Stimulated activated CD4-positive, alpha-beta T cell treated with anti-CD3 and anti-CD28 coated beads, TNF-alpha, amount 100 ng/mL, for 1 hour (primary cell): ENCODE measurements at places on chromosomes 1 and 21.

GRCh38 chr1:156493154-156493631 lies 7.4 kb downstream of the MEF2D start:
- no peak for DNase-seq

DNA sequence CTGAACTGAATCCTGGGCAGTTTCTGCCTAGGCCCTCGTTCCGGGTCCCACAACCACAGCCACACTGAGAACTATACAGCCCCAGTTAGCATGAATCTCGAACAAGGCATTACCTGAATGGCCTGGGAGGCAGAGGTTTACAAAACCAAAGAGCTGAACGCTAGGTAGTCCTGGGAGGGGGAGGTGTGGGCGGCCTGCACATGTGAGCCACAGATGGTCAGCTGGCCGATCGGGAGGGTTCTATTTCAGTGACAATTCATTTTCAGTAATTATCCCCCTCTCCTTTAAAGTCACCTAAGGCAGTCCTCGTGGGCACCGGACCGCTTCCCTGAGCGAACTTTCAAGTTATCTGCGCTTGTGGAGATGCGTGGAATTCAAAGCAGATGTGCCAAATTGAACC lies 111.9 kb downstream of the GLIS1 start:
- no peak for DNase-seq

- no peak for DNase-seq
Measured at GRCh38 chr1:111565968-111566367, 53.6 kb upstream of the RAP1A start.

DNA sequence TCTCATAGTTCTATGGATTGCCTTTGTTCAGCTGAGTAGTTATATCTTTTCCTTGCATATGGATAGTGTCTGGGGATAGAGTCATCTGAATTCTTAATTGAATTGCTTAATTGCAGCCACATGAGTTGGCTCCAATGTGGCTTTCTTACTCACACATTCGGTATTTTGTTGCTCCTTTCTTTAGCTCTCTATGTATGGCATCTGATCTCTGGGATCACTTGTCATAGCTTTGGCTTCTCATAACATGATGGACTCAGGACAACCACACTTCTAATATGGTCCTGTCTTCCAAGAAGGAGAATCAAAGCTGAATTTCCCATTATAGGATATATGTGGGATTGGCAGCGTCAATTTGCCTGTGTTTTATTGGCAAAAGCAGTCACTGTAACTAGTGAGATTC lies 716.2 kb downstream of the NCAM2 start:
- no peak for DNase-seq

- no peak for DNase-seq
Measured at GRCh38 chr1:58363585-58363984, 182.9 kb downstream of the OMA1 start.

- no peak for DNase-seq
Measured at GRCh38 chr21:32100423-32100822, 178.4 kb downstream of the MIS18A start.

DNA sequence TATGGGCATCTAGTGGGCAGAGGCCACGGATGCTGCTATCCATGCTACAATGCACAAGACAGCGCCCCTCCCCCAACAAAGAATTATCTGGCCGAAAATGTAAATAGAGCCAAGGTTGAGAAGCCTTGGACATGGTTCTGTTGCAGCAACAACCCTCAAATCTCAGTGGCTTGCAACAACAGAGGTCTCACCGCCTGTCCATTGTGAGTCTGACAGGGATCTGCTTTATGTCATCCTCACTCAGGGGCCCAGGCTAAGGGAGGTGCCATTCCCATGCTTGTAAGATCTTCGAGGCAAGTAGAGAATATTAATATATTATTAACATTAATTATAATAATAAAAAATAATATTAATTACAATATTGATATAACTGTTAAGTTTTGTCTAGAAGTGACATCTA lies 9.5 kb upstream of the PITHD1 start:
- no peak for DNase-seq

DNA sequence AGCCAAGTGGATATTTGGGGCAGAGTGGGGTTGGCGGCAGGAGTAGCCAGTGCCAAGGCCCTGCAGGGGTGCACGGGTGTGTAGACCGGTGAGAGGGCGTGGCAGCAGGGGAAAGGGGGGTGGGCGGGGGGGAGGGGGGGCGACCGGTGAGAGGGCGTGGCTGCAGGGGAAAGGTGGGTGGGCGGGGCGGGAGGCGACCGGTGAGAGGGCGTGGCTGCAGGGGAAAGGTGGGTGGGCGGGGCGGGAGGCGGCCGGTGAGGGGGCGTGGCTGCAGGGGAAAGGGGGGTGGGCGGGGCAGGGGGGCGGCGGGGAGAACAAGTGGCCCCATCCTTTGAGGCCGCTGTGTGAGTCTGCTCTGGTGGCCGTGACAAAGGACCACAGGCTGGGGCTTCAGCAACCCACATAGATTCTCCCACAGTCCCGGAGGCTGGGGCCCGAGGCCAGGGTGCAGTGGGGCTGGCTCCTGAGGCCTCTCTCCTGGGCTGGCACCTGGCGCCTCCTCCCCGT lies 25.8 kb downstream of the RRP1 start:
- DNase-seq, result no peak

DNA sequence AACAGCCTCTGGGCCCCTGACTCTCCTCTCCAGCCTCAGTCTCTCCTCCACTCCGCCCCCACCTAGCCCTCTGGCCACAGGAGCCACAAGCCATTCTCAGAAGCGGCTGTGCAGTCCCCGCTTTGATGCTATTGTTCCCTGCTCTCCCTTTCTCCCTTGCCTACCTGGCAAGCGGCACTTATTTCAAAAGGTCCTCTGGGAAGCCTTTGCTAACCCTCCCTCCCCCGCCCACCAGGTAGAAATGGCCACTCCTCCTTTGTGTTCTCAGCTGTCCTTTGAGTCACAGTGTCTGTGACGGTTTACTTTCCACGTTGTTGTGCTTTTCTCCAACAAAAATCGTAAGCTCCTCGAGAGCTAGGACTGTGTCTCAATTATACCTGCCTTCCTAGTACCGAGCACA lies 338.4 kb upstream of the PROX1 start:
- DNase-seq, result no peak

DNA sequence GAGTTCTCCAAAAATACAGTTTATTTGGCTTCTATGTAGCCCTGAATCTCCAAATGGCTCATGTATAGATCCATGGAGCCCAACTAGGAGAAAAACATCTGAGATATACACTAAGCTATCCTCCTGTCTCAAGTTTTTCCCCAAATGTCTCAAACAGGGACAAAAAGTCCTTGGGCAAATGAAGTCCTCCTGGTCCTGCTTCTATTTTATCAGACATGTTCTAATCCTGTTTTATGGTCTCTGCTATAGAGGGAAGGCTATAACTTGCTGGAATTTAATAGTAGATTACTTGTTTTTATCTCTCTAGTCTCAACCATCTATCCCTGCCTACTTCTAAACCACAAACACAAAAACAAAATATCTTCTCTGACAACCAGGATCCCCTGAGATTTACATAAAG lies 26.9 kb downstream of the CRP start:
- DNase-seq, result no peak
